ENCODE measurements at places on chromosomes 2 and 18.

DNA sequence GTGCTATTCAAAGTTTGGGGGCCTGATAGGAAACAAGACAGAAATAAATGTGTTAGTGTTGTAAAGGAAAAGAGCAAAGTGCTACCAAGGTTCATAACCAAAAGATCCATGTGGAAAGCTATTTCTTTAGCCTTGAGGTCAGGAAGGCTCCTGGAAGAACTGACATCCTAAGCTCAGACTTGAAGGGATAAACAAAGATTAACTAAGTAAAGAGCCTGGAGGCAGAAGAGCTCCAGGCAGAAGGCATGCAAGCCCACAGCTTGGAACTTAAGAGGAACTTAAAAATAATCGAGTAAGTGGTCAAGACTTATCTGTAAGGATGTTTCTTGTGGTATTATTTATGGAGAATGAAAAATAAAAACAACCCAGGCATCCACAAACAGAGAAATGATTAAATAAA, 245.0 kb upstream of the MGAT5 start:
- no peak for DNase-seq

GRCh38 chr2:239189711-239190131, 211.1 kb downstream of the HDAC4 start:
- no peak for DNase-seq

GRCh38 chr18:42564761-42565160, 550.7 kb downstream of the RIT2 start:
- DNase-seq: no peak

DNA sequence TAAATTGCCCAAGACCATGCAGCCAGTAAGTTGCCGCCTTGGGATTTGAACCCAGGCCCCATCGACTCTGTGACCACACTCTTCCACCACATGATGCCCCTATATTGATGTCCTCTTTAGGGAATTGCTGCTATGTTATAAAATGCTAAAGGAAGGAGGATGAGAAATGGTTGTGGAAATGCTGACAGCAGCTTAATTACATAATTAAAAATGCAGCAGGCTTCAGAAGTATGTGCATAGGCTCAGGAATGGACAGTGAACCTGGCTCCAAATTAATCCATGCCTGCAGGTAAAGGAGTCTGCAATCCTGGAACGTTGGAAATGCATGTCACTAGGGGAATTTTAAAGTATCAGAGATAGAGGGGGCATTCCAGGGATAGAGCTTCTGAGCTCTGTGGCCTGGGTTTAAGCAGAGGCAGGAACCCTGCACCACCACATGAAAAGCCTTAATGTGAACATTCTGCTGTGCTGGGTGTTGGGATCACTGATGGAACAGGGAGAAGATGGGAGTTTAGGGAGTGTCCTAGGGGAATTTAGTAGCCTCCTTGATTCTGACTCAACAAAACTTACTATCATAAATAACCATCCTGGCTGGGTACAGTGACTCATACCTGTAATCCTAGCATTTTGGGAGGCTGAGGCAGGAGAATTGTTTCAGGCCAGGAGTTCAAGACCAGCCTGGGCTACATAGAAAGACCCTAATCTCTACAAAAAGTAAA, 76.1 kb upstream of the CCDC85A start:
- no peak for DNase-seq

- peak; percentile 84 for DNase-seq
Measured at GRCh38 chr2:219155054-219155644, 5.5 kb downstream of the NHEJ1 start.

GRCh38 chr2:2582998-2583545, 252.0 kb upstream of the MYT1L start:
- DNase-seq: no peak

Data from DMS53 (cell line).